ENCODE measurements at places on chromosomes 7 and 10.

DNA sequence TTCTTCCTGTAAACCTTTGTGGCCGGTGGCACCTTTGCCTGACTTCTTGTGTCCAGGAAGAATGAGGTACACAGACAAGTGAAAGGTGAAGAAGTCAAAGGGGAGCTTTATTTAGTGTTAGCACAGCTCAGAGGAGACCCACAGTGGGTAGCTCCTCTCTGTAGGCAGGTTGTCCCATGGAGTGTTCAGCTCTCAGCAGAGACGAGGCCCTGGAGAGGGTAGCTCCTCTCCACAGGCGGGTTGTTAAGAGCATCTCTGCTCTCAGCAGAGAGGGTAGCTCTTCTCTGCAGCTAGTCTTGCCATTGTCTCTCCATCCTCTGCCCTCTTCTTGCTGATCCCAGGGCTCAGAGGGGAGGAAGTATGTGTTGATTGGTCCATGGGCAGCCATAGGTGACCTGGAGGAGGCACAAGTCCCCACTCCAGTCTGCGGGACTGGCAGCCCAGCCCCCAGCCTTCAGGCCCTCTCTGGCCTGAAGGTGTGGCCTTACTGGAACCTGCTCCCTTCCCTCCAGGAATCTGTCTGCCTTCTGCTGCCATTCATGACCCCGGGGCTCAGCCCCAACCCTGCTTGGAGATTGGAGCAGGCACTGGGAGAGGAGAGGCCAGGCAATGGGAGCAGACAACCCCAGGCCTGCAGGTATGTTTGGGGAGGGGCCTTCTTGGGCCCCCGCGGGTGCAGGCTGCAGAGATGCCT is 24.5 kb downstream of the HHEX start:
- no peak for DNase-seq

- DNase-seq: no peak
Observed at GRCh38 chr7:128821724-128822123, 8.5 kb upstream of the FLNC start.

DNA sequence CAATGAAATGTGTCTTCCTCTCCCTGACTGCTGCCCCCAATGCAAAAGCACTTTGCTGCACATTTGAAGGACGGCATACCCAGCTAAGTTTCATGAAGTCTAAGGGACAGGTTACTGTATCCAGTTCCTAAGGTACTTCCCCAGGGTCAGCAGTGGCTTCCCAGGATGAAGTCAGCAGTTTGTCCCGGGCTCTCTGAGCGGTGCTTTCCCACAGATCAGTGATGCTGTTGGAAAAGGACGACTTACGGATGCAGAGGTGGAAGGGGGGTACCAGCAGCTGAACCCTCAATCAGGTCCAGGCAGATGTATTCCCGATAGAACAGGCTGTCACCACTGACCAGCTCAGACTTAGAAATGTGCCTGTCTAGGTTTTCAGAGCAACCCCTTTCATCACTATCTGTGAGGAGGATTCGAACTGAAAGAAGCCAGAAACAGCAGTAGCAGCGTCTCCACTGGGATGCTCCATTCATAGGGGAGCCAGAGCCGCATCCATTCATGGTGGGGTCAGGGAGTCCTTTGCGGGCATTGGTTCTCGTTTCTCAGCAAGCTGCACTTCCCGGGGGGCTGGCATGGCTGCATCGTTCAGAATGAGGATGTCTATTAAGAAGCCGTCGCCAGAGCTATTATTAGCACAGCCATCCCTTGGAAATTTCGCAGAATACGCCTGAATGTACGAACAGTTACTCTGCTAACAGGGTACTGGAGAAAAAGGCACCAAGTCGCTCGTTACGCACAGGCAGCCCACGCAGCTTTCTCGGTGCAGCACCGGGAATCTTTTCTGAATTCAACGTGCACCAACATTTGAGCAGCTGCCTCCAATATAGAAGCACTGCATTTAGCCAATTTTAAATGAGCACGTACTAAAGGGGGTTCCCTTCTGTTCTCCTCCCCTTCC is 303.7 kb downstream of the PRPF18 start:
- DNase-seq: no peak

- no peak for DNase-seq
Observed at GRCh38 chr7:80330434-80330833, 181.4 kb downstream of the GNAT3 start.

GRCh38 chr7:112937651-112938415 is 147.6 kb upstream of the TMEM168 start:
- no peak for DNase-seq

GRCh38 chr7:139823959-139824521 is 5.0 kb upstream of the TBXAS1 start:
- no peak for DNase-seq

GRCh38 chr10:63464402-63465292 is 1.1 kb downstream of the JMJD1C start:
- no peak for DNase-seq

GRCh38 chr7:46357290-46357689 is 436.2 kb upstream of the IGFBP3 start:
- no peak for DNase-seq
